ENCODE measurements at places on chromosomes 6 and 20.

DNA sequence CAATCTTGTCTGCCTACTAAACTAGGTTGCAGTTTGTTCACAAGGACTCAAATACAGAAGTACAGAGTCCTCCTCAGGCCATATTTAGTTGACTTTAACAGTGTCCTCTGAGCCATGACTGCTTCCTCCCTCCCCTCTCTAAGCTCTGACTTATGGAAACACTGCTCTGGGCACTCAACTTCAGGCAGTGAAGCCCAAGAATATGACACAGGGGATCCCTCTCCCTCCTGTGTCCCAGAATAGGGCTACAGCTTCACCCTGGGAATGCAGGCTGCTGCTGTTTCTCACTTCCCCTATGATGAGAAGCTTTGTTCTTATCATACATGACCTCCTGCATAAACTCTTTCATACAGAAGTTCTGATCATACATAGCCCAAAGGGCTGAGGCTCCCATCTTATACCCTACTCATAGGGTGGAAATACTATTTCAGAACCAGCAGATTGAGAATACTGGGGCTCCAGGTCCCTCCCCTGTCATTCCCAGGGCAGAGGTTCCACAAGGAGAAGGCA lies 97.3 kb upstream of the UST start:
- DNase-seq = no peak

DNA sequence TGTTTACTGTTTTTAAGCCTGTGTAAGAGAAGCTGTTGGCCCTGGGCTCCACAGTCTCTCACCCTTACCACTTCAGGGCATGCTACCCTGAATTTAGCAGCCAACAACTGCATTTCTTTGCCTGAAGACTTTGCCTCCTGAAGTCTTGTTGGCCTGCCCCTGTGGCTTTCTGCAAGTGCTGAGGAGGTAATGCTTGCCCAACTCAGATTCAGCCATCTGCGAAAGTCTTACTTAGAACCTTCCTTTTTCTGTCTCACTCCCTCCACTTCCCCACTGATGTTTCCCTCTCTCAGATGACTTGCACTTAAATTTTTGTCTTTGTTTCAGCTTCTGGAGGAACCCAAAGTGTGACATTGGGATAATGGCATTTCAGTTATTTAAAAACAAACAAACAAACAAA lies 11.8 kb upstream of the IBTK start:
- DNase-seq = no peak

DNA sequence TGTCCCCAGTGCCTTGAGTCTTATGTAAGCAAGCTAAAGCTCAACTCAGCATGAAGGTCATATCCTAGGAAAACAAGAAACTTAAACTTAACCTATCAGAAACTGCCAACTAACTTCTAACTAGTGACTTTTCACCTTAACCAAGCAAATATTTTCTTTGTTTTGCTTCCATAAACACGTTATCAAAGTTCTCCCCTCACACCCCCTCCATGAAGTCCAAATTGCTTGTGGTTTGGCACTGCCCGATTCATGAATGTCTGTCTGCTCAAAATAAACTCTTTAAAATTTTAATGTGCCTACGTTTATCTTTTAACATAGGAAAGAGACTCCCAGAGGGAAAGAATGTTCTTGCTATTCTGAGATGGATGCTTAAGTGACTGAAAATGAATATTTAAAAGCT lies 34.9 kb downstream of the GSTA2 start:
- no peak for DNase-seq

DNA sequence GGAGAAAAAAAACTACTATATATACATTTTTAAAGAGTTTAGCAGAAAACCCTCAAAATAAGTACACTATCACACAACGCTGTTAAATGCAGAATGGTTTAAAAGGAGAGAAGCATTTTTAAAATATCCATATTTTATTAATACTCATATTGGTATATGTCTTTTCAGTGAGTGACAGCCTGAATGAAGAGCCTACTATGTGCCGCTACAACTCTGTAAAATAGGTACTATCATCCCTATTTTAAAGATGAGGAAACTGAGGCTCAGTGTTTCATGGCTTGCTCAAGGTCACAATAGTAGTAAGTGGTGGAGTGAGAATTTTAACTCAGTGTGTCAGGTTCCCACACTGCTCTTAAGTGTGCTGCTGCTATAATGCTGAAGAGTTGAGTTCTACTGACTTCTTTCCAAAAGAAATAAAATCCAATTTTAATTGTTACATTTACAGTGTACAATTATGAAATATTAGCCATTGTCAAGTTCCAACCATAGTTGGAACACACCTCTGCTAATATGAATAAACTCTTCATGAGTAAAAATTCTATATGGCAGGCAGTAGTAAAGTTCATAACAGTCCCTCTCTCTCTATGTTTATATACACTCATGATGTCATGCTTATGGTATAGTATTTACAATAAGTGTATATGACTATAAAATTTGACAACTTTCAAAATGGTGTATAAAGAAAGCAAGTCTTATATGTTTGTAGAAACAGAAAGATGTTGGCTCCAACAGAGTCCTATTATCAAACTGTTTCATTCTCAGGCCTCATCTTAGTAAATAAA lies 3.1 kb downstream of the FAM184A start:
- DNase-seq = no peak

DNA sequence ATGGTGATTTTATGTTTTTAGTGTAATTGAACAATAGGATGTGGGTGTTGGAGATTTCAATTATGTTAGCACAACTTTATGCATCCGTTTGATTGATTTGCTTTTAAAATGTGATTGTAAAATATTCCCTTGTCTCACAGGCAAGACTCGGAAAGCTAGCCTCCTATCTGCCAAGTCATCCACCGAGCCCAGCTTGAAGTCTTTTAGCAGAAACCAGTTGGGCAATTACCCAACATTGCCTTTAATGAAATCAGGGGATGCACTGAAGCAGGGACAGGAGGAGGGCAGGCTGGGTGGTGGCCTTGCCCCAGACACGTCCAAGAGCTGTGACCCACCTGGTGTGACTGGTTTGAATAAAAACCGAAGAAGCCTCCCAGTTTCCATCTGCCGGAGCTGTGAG lies 200.9 kb downstream of the SASH1 start:
- no peak for DNase-seq

DNA sequence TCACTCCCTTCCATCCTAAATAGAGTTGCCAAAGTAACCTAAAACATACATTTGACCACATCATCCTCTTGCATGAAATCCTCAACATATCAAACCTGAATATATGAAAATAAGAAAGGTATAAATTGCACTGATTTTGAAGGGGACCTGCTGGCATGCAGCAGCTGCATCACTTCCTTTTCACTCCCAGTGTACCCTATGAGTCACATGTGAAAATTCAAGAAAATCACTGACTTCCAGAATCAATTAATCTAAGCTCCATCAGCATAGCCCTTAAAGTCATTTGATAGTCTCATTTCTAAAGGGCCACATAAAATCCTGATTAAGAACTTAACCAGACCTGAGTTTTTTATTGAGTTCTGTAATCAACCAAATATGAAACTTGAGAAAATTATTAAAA lies 24.3 kb downstream of the SNX14 start:
- no peak for DNase-seq

GRCh38 chr6:140138311-140139010 lies 764.0 kb upstream of the CITED2 start:
- no peak for DNase-seq

DNA sequence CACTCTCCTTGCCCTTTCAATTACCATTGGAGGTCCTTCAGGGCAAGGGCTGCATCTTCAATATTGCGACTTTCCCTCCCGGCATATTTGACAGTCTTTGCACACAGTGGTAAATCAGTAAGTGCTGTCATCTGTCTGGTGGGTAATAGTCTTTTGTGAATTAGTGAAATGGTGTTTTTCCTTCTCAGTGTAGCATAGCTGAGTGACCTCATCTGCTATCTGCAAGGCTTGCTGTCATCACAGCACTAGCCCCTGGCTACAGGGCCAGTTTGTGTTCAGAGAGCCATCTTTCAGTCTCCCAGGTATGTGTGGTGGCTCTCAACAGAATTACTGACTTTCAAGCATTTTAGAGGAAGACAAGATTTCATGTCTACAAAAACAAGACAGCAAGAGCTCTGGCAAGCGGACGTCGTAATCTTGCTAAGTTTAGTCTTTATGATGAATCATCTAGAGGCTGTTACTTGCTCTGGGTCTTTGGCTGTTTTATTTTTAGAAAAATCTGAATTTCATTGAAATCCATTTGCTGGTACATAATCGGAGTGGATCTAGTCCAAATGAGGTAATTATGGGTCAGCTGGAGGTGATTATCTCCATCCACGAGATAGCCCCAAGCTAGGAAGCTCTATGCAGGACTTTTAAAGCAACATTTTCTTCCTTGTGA lies 528.9 kb downstream of the EPM2A start:
- no peak for DNase-seq

DNA sequence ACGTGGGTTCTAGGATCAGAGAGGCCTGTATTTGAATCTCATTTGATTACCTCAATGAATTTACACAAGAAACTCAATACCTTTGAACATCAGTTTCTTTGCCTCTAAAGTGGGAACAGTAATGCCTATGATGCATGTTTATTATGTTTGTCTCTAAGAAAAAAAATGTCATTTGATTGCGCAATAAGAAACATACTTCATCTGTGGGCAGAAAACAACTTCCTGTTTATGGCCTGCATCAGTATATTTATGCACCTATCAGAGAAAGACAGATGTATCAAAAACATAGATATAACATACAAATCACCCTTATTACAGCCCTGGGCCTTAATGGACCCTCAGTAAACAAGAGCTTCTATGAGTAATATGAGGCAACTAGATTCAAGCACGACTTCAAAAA lies 516.4 kb upstream of the ARID1B start:
- DNase-seq = no peak

DNA sequence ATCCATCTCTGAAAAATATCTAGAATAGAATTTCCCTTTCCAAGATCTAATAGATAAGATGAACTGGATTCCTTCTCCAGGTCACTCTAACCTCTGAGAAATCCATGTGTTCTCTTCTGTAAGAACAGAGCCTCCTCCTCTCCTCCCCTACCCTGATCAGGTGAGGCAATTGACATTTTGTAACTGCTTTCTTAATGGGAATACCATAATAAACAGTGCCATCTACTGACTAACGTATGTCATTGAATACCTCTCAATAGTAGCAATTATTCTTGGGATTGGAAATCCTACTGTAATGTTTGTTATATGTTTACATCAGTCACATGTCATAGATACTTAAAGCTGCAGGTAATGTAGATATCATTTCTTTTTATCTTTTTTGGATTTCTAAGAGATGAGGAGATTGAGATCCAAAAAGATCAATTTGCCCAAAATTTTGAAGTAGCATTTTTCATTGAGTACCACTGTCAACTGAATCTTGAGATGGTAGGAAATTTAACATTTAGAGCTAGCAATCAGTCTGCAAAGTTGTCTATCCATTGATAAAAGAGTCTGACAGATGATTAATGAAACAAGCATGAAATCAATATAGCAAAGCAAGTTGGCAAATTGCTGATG lies 365.8 kb upstream of the HSF2 start:
- peak; percentile 9 for DNase-seq

GRCh38 chr6:151498327-151498726 lies 4.5 kb downstream of the CCDC170 start:
- no peak for DNase-seq

- DNase-seq = no peak
Measured at GRCh38 chr20:11117808-11118528, 444.2 kb upstream of the JAG1 start.

- DNase-seq = no peak
Measured at GRCh38 chr6:133277900-133278545, 36.9 kb downstream of the EYA4 start.

DNA sequence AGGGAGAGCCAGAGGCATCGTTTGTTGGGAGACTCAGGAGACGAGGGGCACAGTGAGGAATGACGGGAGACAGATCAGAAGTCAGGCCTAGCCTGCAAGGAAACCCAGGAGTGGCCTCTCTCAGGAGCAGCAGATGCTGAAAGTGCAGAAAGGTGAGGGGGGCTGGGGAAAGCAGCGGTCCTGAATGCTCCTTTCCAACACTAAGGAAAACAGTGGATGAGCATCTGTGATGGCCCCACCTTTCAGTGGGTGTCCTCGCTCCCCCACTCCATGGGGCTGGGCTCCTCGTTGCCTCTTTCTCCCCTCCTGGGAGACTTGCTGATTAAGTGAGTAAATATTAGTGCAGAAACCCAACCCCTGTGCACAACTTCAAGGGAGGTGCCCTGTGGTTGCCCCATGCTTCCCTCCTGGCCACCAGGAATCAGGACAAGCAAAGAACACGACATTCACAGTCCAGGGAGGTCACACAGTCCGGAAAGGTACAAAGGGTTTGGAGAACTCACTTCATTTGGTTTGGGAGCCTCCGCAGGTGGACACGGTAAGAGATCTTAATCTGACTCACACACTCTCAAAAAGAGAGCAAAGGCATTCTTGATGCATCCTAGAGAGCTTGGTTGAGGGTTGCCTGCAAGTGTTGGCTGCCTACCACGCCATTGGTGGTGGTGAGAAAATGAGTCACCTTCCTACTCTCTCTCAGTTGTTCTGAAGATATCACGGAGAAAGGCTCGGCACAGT lies 9.7 kb upstream of the BPIFB1 start:
- DNase-seq = no peak

- DNase-seq = no peak
Measured at GRCh38 chr6:11711003-11711983, 67.3 kb downstream of the ADTRP start.

DNA sequence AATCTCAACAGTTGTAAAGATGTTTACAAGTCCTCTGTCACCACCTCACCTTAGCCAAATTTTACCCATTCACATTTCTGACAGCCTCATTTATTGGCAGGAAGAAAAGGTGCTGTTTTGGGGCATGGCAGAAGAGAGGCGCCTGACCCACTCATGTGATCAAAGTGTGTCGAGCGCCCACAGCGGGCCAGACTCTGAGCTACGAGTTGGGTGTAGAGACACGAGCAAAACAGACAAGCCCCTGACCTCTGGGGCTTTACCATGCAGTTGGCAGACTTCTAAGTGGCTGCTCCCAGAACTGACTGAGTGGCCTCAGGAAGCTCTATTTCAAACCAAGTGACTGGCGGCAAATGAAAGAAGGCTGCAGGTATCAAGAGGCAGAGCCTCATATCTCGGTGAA lies 167.0 kb downstream of the SOBP start:
- DNase-seq = no peak

DNA sequence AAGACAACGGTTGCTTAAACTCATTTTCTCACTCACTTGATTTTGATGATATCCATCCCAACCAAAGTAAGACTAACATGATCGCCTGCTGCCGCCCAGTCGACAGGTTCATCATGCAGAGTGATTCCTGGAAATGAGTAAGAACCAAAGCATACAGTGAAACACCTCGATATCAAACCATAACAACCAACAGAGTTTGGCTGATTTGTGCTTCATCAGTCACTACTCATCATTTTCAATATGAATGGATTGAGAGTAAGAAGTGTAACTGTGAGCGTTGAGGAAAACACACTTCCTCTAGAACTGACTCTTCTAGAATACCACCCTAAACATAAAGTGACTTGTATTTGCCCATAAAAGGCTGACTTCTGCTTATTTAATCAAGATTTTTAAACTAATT lies 29.2 kb upstream of the ALDH8A1 start:
- no peak for DNase-seq
